Foreskin keratinocyte (primary cell): ENCODE measurements at places on chromosomes 2 and 18. TPM values are rescaled to one million over a fixed set of nuclear protein-coding genes. Genes with fewer than 3 reads are reported as not detected.
A peak's percentile ranks its signal among the peaks of the same experiment; 100 is the strongest.

DNA sequence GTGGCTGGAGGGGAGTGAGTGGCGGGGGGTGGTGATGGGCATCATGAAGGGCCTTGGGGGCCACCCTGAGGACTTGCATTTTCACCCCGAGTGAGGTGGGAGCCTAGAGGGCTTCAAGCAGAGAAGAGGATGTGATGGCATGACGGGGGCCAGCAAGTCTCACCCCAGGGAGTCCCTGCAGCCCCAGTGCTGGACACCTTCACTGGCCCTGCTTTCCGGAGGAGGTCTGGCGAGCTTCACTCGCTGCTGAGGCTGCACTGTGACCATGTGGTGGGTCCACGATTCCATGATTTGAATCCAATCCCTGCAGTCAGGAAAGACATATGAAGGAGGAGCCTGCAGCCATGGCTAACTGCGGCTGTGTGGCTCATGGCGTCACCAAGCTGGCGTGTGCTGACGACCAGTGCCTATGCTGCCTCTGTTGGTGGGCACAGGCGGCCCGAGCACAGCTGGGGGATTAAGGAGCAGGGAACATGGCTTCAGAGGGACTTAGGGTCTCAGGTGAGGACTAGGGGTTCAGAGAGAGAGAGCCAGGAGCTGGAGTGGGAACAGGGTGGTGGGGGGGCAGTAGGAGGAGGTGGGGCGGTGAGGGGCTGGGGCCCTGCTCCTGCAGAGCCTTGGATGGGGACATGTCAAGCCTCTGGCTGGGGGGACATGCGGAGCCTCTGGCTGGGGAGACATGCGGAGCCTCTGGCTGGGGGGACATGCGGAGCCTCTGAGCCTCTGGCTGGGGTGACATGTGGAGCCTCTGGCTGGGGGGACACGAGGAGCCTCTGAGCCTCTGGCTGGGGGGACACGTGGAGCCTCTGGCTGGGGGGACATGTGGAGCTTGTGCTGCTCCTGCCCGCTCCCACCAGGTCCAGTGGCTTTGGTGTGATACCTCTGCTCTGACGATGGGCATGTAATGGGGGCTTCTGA lies 3.6 kb downstream of the ZAP70 start:
- DNase-seq, result no peak

- DNase-seq, result peak; percentile 42
Measured at GRCh38 chr2:39504790-39505335, 67.8 kb upstream of the MAP4K3 start.

- DNase-seq, result no peak
Measured at GRCh38 chr2:203246646-203247045, 7.8 kb downstream of the CYP20A1 start.

The RAB6C gene
- not detected in 2 replicates for total RNA-seq

The GPR39 gene
- 10.5 and 11.3 TPM in 2 replicates for total RNA-seq

DNA sequence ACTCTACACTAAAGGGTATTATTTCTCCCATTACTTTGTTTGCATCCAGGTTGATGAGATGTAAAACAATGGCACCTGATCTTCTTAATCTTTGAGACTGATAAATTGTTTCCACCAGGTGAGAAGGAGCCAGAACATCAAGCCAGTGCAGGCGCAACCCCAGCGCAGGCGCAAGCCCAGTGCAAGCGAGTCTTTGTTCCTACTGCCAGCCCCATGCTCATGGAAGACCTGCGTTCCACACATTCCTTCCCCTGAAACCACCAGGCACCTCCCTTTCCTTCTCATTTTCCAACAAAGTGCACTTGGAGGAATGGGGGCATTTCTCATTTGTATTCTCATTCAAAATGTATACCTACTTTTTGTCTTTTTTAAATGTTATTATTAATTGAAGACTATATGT lies 188.7 kb upstream of the SMAD2 start:
- peak; percentile 25 for DNase-seq

DNA sequence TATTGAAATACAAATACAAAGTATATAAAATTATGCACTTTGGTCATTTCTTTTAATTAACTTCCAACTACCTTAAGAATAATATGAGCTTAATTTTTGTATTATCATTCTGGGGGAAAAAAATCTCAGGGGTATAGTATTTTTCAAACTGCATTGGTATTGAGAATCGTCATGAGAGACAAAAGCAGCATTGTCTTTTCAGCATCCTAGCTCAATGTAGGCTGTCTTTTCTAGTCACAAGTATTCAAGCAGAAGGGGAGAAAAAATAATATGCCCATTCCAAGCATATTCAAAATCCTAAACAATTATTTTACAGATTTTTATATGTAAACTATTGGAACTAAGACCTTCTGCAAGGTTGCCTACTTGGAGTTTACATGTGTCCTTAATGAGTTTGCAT lies 693.3 kb downstream of the LRP1B start:
- DNase-seq, result no peak

- no peak for DNase-seq
Measured at GRCh38 chr2:71730785-71731383, 277.5 kb downstream of the DYSF start.

GRCh38 chr2:46818819-46819218 lies 96.8 kb downstream of the MCFD2 start:
- no peak for DNase-seq

The ALLC gene
- total RNA-seq, result not detected in 2 replicates

- DNase-seq, result no peak
Measured at GRCh38 chr2:38155015-38155414, 79.1 kb upstream of the CYP1B1 start.

The FLACC1 gene
- 0.14 and 0.39 TPM in 2 replicates for total RNA-seq

The ALKAL2 gene
- total RNA-seq, result not detected in 2 replicates

- DNase-seq, result no peak
Measured at GRCh38 chr18:21896732-21897336, 156.2 kb downstream of the MIB1 start.
